ENCODE measurements at places on chromosomes 3 and 15.
A peak's percentile ranks its signal among the peaks of the same experiment; 100 is the strongest.

GRCh38 chr15:91104111-91104510, 4.1 kb downstream of the SV2B start:
- DNase-seq: peak; percentile 79

DNA sequence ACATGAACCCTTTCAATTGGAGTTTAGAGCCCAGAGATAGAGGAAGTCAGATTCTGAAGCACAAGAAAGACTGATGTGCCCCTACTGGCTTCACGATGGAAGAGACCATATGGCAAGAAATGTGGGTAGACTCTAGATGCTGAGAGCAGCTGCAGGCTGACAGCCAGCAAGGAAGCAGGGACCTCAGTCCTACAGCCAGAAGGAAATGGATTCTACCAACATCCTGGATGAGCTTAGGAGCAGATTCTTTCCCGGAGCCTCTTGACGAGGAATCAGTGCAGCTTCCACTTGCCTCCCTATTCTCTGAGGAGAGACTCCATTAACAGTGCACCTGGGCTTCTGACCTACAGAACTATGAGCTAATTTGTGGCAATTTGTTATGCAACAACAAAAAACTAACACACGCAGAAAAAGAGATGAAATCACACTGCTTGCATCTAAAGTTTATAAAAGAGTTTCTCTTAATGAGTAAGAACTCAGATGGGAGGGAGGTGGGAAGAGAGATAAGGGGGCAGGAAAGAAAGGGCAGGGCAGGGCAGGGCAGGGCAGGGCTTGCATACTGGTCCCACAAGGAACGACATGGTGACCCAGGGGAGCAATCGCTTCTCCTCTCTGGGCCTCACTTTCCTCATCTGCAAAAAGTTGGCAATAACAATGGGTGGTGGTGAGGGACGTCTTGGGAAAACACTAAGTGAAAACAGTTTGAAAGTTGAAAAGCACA, 440.9 kb downstream of the FOXP1 start:
- DNase-seq: no peak

GRCh38 chr15:32834156-32834555, 116.4 kb downstream of the GREM1 start:
- DNase-seq: no peak

GRCh38 chr3:194330579-194330978, 20.5 kb downstream of the CPN2 start:
- peak; percentile 41 for DNase-seq

- no peak for DNase-seq
These were observed 80.5 kb upstream of the SLC24A5 start for GRCh38 chr15:48040166-48040817.

- DNase-seq: no peak
These were observed 23.0 kb downstream of the CMTM7 start for GRCh38 chr3:32414522-32415202.

GRCh38 chr3:128814060-128814459, 65.4 kb upstream of the ACAD9 start:
- DNase-seq: no peak

GRCh38 chr3:178450476-178450875, 85.8 kb upstream of the KCNMB2 start:
- no peak for DNase-seq

DNA sequence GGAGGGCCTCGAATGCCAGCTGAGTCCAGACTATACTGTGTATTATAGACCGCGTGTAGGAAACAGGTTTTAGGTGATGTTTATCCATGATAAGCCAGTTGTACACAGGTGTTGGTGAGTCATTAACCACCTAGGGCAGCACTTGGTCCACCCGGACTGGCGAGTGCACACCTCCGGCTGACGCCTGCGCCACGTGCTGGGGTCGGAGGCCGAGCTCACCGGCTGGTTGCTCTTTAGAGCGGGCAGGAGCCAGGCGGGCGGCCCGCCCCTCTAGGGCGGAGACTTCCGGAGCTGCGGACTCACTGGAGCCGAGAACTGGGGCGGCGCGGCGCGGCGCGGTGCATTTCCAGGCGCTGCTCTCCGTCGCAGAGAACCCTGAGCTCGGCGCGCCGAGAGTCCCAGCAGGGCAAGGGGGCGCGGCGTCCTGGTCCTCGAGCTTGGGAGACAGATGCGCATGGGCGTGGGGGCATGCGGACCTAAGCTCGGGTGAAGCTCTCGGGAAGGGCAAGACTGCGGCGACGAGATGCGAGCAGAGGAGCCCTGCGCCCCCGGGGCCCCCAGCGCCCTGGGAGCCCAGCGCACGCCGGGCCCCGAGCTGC, at the start of gene ESYT3:
ESYT3 (plus strand) TSS at position 341 of the 599 bp plus-strand sequence; CDS start at position 524, 183 bp downstream.
- peak; percentile 52 for DNase-seq

- no peak for DNase-seq
These were observed 158.6 kb upstream of the RAP2B start for GRCh38 chr3:153003441-153003840.

DNA sequence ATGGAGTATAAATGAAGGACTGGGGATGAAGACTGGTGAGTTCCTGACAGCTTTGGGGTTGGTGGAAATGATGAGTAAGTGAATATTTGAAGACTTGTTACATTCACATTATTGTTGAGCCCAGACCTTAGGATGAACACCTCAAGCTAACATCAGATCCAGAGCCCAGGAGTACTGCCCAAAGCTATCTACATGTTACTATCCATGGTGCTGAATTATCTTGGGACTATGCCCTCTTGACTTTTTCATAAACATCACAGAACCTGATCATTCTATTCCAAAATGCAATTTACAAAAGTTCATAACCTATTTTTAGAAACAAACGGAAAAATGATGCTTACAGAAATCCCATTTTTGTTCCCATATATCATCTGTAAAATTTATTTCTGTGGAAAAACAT, 613.3 kb downstream of the TUSC7 start:
- DNase-seq: no peak

DNA sequence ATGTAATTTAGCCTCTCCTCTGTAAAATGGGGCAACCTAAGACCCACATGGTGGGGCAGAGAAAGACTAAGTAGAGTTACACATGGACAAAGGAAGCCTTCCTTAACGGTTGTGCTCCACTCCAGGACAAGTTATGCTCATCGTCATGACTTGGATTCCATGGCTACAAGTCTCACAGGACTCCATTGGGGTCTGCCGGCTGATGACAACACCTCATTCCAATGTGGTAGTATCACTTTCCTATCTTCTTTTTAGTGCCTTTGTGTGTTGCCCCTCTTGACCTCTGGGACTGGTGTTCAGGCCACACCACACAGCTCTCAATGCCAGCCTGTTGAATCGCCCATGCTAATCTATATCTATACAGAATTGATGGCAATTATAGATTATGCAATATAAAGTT, 181.3 kb upstream of the WNT5A start:
- DNase-seq: no peak

GRCh38 chr15:80152896-80153876, at the start of gene FAH:
TSS of gene FAH (plus strand) at chr15:80152999. CDS start at chr15:80153055, 56 bp downstream.
- DNase-seq: peak; percentile 13

- no peak for DNase-seq
These were observed 111.3 kb downstream of the MEGF11 start for GRCh38 chr15:66142285-66142684.

- DNase-seq: no peak
These were observed 249.9 kb downstream of the OPA1 start for GRCh38 chr3:193842832-193843473.

DNA sequence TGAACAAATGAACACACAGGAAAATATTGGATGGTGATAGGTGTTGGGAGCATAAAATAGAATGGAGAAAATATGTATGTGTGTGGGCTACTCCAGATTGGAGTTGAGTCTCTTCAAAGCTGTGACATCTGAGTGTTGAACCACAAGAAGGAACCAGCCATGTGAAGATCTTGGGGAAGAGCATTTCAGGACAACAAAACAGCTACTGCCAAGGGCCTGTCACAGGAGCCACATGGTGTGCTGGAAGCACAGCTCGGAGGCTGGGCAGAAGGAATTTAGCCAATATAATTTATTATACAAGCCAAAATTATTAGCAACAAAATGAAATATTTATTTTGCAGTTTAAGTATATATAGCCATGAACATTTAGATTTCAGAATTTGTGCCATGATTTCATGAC, 108.3 kb upstream of the FGF7 start:
- DNase-seq: no peak
